NCI-H510A (cell line): ENCODE measurements at places on chromosomes 2 and 18.

- DNase-seq, result no peak
Measured at GRCh38 chr2:221106241-221106640, 465.9 kb downstream of the EPHA4 start.

GRCh38 chr2:14492920-14493503 is 139.5 kb upstream of the LRATD1 start:
- no peak for DNase-seq

GRCh38 chr2:199710551-199710950 is 140.4 kb downstream of the FTCDNL1 start:
- DNase-seq, result no peak

- no peak for DNase-seq
Measured at GRCh38 chr2:8289111-8289510, 392.7 kb upstream of the ID2 start.

DNA sequence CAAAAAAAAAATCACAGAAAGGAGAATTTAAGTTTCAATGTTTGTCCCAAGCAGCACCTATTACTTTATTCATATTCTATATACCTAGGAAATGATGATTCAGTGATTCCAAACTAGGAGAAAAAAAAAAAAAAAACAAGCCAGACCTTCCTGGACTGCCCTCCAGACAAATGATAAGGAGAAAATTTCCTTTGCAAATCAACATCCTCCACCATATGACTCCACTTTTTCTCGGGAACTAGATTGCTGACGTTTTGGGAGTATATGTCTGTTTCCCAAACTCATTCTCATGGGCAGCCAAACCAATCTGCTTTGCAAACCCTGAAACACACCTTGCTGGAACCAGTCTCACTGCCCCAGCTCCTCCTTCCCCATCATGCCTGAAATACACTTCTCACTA is 16.8 kb downstream of the AP1S3 start:
- no peak for DNase-seq

- no peak for DNase-seq
Measured at GRCh38 chr18:38006541-38006940, 440.9 kb upstream of the CELF4 start.

GRCh38 chr2:234130777-234131181 is 80.3 kb downstream of the SPP2 start:
- DNase-seq, result no peak

DNA sequence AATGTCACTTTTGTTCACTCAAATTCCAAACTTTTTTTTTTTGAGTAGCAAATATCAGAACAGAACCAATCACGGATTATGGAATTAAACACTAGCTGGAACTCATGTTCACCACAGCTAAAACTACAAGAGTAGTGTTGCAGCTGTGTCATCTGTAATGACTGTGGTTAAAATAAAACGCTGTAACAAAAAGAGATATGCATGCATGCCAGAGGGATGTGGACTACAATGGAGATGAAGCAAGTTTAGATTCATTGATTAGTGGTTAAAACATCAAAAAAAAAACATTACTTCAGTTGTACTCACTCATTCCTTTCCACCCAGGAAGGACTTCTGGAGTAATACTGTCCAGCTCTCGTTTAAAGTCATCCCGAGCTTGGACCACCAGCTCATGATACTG is 37.0 kb downstream of the IMMT start:
- DNase-seq, result no peak
